ENCODE measurements at places on chromosomes 3 and 15. TPM values are rescaled to one million over a fixed set of nuclear protein-coding genes. Genes with fewer than 3 reads are reported as not detected.

- H3K4me1 ChIP-seq, result no peaks in the 10 kb centered on the region
- no peaks in the 10 kb centered on the region for H3K27me3 ChIP-seq
- DNase-seq, result no peak
- H3K27ac ChIP-seq, result no peak overlapping the region
- no peak overlapping the region for H3K4me3 ChIP-seq
Observed at GRCh38 chr3:173510565-173510964, 113.0 kb downstream of the NLGN1 start.

The TGM4 gene
- not detected for total RNA-seq

GRCh38 chr15:74381481-74381880 is 14.0 kb upstream of the CYP11A1 start:
- no peaks in the 10 kb centered on the region for H3K36me3 ChIP-seq
- H3K27ac ChIP-seq, result no peak overlapping the region
- H3K27me3 ChIP-seq, result no peaks in the 10 kb centered on the region
- no peak for DNase-seq
- H3K4me3 ChIP-seq, result no peak overlapping the region

The ZFAND6 gene
- total RNA-seq, result 170 TPM

- no peaks in the 10 kb centered on the region for H3K4me1 ChIP-seq
- no peaks in the 10 kb centered on the region for H3K36me3 ChIP-seq
- no peak for DNase-seq
- H3K27me3 ChIP-seq, result no peaks in the 10 kb centered on the region
- no peak overlapping the region for H3K4me3 ChIP-seq
Observed at GRCh38 chr15:78997981-78998499, 53.2 kb upstream of the CTSH start.

- H3K27ac ChIP-seq, result no peak overlapping the region
- H3K4me3 ChIP-seq, result no peak overlapping the region
- H3K4me1 ChIP-seq, result no peaks in the 10 kb centered on the region
- no peaks in the 10 kb centered on the region for H3K36me3 ChIP-seq
- no peak for DNase-seq
Observed at GRCh38 chr15:41207687-41208448, 22.7 kb downstream of the EXD1 start.

DNA sequence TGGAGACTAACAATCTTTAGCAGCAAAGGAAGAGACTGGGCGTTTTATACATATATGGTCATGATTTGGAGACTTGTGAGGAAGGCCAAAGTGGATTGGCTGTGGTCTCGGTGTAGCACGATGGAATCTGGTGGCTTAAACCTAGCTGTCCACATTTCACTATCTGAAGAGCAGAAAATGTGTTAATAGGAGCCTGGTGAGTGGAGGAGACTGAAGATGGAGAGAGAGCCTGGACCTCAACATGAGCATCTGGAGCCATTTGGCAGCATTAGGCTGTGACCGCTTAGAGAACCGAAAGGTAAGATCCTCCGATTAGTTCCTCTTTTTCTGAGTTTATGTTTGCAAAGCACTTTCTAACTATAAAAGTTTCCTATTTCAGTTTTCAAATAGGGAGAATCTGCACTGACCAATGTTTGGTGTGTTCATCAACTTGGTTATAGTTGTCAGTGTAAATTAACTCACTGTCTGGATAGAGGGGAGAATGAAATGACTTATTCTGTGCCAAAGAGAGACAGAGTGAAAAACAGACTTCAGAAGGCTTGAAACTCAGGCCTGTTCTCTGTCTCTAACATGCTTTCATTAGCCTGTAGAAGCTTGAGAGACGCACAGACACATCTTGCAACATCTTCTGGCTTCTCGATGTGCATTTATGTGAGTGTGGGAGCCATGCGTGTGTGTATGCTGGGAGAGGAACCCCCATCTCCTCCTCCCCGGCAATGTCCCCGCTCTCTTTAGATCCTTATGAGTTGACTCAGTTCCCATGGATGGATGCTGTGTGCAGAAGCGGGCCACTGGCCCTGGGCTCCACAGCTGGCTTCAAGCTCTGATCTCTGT is 244.7 kb upstream of the TBL1XR1 start:
- H3K4me1 ChIP-seq, result no peaks in the 10 kb centered on the region
- H3K4me3 ChIP-seq, result peak overlapping the region; percentile 13

- H3K4me1 ChIP-seq, result no peaks in the 10 kb centered on the region
- no peak overlapping the region for H3K27ac ChIP-seq
- no peaks in the 10 kb centered on the region for H3K27me3 ChIP-seq
- no peak for DNase-seq
- no peaks in the 10 kb centered on the region for H3K36me3 ChIP-seq
Observed at GRCh38 chr15:71807691-71808091, 2.7 kb upstream of the NR2E3 start.

DNA sequence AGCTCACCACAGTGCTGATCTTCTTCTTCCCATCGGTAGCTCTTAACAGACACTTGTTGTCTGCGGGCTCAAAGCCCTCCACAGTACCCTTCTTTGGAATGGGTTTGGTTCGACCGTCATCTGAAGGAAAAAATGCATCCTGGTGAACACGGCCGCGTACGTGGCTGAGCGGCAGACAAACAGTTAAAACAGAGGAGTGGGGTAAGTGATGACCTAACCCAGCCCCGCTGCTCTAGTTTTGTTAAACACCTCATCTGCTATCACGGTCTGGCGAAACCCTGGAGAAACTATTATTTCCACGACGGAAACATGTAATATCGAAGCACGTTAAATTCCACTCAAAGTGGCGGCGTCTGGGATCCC is 725 bp downstream of the SRP14 start:
- H3K4me1 ChIP-seq, result peaks cover 4% of the 10 kb centered on the region
- H3K36me3 ChIP-seq, result no peaks in the 10 kb centered on the region
- H3K4me3 ChIP-seq, result peak overlapping the region; percentile 58
- no peak for DNase-seq
- H3K27me3 ChIP-seq, result no peaks in the 10 kb centered on the region
- H3K27ac ChIP-seq, result peak overlapping the region; percentile 91

The TMED3 gene
- 24.4 TPM for total RNA-seq

DNA sequence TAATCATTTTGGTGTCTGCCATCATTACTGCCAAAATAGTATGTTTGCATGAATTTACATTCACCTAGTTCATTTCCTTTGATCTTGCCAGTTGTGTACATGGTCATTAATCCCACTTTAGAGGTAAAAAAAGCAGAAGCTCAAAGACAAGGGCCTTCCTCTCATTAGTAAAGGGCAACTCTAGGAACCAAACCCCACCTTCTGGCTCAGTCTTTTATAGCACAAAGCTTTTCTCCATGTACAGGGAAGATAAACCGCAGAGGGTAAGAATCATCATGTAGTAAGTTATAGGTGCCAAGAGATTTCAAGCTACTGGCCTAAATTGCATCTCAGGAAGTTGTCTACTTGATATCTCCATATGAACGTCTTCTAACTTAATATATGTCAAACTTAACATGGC is 19.3 kb upstream of the SPG21 start:
- no peaks in the 10 kb centered on the region for H3K4me1 ChIP-seq
- no peak overlapping the region for H3K4me3 ChIP-seq
- H3K27me3 ChIP-seq, result no peaks in the 10 kb centered on the region
- H3K36me3 ChIP-seq, result no peaks in the 10 kb centered on the region

DNA sequence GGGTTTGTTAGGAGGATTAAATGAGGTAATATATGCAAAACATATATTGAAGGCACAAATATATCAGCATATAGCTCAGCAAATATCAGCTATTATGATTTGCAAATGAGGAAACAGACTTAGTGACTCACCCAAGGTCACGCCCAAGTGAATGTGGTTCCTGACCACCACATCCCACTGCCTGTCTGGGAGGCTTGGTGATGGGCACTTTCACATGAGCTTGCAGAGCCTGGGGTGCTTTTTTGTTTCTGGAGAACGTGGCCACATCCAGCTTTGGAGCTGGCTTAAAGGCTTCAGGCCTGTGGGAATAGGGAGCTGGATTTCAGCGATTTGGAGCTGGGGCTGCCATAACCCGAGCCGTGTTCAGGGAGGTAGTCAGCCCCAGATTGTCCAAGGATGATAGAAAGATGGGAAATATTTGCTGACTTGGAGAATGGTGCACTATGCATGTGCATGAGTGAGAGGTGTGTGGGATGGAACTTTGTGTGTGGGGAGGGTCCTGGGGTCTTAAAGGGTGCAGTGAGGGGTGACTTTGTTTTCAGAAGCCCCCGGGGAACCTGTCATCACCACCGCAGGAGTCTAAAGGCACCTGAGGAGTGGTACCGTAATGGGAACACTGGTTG is 12.0 kb upstream of the FGD5 start:
- H3K4me1 ChIP-seq, result no peaks in the 10 kb centered on the region
- no peaks in the 10 kb centered on the region for H3K27me3 ChIP-seq
- H3K4me3 ChIP-seq, result no peak overlapping the region
- no peak for DNase-seq

GRCh38 chr3:46393554-46394434 is 13.1 kb downstream of the CCR5AS start:
- no peaks in the 10 kb centered on the region for H3K36me3 ChIP-seq
- H3K27me3 ChIP-seq, result no peaks in the 10 kb centered on the region
- no peak for DNase-seq
- no peak overlapping the region for H3K27ac ChIP-seq

DNA sequence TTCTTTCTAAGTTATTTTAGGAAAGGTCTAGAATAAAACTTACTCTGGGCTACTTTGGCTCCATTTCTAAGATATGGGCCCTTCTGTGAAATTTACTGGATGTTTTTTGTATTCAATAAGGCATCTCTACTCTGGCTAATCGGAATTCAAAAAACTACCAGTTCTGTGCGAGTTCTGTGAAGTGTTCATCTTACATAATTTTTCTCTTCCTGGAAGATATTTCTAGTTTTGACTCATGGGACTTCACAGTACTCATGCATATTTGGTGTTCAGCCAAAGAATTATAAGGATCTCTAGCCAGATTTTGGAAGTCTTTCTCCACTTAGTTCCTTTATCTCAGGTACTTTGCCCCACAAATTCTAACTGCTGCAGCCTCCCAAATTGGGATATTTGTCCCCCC is 46.4 kb upstream of the MBNL1 start:
- H3K27ac ChIP-seq, result peak overlapping the region; percentile 64
- no peak overlapping the region for H3K4me3 ChIP-seq
- H3K4me1 ChIP-seq, result no peaks in the 10 kb centered on the region
- DNase-seq, result no peak
- no peaks in the 10 kb centered on the region for H3K36me3 ChIP-seq
- H3K27me3 ChIP-seq, result no peaks in the 10 kb centered on the region

The CCR5 gene
- not detected for total RNA-seq
